ENCODE measurements at places on chromosomes 1 and 21.

DNA sequence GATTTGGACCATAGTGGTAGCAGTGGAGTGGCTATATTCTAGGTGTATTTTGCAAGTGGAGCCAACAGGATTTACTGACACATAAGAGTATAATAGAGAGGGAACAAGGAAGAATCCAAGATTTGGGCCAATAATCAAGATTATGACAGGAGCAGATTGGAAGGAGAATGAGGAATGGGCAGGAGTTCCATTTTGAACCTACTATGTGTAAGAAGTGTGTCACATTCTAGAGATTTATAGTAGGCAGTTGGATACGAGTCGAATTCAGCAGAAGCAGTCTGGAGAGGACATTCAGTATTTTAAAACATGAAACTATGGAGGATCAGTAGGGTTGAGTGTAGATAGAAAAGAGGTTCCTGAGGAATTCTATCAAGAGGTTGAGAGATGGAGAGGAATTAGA, 21.7 kb downstream of the INKA2 start:
- DNase-seq, result no peak

DNA sequence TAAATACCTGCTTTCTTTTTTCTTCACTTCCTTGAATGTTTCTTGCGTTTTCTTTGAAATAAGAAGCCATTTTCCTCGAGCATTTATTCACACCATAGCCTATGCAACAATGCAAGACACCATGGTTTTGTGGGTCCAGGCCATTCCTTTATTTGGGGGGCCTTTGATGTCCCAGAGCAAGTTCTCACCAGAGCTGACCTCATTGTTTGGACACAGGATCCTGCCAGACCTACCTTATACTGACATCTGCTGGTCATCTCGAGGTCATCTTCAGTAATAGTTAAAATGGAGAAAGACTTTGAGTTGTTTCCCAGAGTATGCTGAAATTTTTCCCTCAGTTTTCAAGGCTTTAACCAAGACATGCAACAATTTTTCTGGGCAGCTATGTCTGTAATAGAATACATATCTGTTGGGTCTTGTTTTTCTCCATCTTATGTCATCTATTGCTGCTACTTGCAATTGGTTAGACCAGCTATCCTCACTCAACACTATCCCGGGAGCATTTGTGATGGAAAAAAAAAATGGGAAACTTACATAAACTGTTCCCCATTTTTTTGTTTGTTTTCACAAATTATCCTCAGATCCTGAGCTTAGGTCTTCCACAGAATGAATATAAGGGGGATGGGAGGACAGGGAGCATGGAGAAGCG, 34.0 kb upstream of the BACE2 start:
- no peak for DNase-seq

- no peak for DNase-seq
Measured at GRCh38 chr1:167430134-167430848, 88.0 kb downstream of the CD247 start.

GRCh38 chr1:53501065-53502005, 42.1 kb downstream of the DMRTB1 start:
- DNase-seq, result no peak

- no peak for DNase-seq
Measured at GRCh38 chr1:29962336-29962735, 726.0 kb downstream of the PTPRU start.

- DNase-seq, result no peak
Measured at GRCh38 chr1:213083112-213083445, 32.0 kb downstream of the RPS6KC1 start.

- no peak for DNase-seq
Measured at GRCh38 chr1:204266504-204267034, 52.8 kb upstream of the GOLT1A start.

DNA sequence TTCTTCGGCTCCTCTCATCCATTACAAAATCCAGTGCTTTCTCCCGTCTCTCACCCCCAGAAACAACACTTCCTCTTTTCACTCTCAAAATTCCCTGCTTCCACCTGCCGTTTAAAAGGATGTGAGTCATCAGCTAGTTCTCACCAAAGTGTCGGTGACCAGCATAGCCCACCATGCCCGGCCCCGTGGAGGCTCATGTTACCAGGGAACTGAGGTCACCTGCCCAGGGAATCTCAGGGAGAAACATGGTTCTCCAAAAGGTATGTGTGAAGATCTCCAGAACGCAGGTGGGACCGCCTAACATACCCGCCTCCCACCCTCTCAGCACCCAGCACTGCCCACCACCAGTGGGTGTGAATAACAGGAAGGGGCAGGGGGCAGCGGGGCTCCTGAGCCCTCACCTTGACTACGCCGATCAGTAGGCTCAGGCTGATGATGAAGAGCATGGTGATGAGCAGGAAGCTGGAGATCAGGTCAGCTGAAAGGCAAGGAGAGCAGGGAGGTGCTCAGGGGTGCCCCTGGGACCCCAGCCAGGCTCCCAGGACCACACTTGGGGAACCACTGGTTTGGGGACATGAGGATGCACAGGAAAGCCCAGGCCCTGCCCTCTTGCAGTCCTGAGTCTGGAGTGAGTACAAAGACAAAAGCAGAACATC, 16.2 kb downstream of the LAPTM5 start:
- no peak for DNase-seq

- no peak for DNase-seq
Measured at GRCh38 chr1:27539901-27540861, 50.2 kb upstream of the WASF2 start.

- no peak for DNase-seq
Measured at GRCh38 chr21:45363921-45364467, 41.0 kb upstream of the COL18A1 start.

GRCh38 chr1:241356187-241356518, 852 bp downstream of the RGS7 start:
- peak; percentile 10 for DNase-seq

DNA sequence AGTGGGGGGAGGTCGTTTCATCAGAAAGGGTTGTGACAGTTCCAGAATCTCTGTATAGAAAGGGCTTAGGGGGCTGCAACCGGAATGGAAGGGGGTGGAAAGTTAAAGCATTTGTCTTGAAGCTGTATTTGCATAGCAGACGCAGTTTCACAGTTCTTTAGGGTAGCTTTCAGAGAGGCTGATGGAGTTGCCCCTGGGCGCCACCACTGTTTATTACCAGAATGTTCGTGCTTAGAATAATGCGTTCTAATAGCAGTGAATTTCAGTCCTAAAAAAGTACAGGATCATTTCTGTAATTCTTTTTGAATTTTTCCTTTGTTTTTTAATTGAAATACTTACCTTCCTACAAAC, 1.3 kb downstream of the EXO1 start:
- DNase-seq, result no peak

GRCh38 chr21:41866274-41866809, 12.8 kb downstream of the PRDM15 start:
- DNase-seq, result no peak

DNA sequence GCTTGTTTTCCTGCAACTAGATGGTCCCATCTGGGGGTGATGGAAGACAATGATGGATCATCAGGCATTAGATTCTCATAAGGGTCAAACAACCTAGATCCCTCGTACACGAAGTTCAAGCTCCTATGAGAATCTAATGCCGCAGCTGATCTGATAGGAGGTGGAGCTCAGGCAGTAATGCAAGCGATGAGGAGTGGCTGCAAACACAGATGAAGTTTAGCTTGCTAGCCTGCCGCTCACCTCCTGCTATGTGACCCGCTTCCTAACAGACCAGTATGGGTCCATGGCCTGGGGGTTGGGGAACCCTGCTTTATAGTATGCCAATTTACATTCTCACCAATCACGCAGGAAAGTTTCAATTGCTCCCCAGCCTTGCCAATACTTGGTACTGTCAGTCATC, 37.5 kb downstream of the TLR5 start:
- no peak for DNase-seq

DNA sequence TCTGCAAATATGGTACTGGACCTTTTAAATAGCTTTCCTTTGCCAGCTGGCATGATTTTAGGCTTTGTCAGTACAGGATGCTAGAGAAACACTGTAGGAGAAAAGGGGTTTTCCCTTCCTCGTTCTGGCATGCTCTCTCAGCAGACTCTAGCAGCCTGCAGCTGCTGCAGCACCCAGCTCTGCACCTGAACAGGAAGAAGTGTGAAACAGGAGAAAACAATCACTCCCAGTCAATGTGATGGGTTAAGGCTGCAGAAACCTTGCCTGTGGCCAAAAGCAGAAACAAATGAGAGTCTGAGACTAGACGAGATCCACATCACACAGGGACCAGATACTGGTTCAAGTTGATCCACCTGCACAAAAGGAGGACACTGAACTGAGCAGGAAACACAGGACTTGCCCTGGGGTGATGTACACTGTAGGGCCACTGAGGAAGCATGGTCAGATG, 21.2 kb downstream of the OVGP1 start:
- no peak for DNase-seq

DNA sequence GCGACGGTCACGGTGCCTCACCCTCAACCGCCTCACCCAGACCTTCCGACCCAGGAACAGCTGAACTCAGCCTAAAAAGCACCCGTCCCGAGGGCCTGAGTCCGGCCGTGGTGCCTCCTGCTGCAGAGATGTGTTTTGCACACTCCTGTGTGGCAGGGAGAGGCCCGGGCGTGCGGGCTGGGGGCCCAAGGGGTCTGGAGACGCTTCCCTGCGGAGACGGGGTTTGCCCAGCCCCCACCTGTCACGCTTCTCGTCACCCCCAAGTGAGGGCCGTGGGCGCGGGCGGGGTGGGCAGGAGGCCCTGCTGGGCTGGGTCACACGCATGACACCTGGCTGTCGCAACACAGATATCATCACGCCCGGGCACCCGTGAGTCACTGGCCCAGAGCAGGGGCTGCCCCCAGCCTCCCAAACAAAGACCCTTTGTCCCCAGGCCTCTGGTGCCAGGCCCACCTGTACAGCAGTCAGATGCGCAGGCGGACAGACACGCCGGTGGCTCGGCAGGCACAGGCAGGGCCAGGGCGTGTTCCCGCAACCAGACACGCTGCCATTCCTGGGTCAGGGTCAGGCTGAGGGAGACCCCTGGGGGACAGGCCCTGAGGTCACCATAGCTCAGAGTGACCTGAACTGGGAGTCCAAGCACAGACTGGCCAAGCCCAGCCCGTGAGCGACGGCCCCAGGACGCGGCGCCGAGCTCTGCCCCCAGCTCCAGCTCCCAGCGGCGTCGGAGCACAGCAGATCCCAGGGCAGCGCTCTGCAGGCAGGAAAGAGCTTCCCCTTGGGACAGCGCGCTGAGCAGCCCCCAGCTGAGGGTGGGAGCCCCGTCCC, 6.1 kb downstream of the B3GALT6 start:
- no peak for DNase-seq

- no peak for DNase-seq
Measured at GRCh38 chr21:25964015-25964414, 206.6 kb downstream of the APP start.

DNA sequence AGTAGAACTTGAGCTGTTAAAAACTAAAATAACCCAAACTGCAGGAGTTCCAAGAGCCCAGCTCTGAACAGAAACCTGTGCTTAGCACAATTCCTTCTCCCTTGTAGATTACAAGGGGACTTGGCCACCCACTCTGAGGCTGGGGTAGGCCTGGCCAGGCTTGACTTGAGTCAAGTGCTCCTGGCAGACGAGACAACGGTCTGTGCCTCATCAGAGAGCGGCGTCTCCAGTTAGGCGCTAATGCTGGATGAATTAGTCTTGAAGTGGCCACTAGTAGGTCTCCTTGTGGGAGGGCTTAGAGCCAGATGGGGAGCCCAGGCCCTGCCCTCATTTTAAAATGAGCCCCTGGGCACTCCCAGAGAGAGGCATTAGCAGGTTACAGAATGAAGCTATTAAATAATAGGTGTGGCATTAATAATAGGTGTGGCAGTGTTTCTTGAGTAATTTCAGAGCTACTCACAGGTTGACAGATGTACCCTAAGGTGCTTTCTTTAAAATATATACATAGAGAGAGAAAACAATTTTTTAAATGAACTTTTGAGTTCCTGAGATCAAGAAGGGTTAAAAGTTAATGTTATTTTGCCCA, 1.1 kb downstream of the EEIG2 start:
- DNase-seq, result no peak

- no peak for DNase-seq
Measured at GRCh38 chr21:41798326-41798725, 31.5 kb upstream of the RIPK4 start.

DNA sequence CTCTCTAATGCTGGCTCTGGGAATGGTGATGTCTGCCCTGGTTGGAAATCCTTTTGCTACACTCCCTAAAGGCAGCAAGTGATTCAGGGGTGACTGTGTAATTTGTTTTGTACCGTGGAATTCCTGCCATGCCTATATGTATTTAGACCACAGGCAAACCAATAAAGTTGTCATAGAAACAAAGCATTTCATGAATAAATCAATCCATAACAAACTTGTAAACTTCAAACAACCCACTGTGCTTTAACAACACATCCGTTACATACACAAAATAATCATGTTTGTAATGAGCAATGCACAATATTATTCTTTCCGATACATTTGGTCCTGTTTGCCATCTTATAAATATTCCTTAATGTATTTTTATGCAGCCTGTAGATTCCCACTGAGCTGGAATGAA, 330.3 kb upstream of the SNX7 start:
- no peak for DNase-seq

DNA sequence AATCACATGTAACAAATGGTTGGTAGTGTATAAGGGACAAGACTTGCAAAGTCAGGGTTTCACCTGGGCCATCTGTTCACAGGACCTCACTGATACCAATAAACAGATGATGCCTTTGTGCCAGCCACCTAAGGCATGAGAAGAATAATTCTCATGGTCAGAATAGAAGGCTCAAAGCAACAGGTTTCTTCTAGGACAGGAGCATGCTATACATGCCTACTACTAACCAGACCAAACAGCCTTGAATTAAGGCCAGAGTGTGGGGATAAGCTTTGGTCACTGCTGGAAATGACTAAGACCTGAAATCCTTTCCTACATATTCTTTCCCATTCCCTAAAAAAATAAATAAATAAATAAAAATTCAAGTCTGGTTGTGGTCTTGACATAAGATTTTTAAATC, 17.5 kb downstream of the PSMB2 start:
- DNase-seq, result no peak

DNA sequence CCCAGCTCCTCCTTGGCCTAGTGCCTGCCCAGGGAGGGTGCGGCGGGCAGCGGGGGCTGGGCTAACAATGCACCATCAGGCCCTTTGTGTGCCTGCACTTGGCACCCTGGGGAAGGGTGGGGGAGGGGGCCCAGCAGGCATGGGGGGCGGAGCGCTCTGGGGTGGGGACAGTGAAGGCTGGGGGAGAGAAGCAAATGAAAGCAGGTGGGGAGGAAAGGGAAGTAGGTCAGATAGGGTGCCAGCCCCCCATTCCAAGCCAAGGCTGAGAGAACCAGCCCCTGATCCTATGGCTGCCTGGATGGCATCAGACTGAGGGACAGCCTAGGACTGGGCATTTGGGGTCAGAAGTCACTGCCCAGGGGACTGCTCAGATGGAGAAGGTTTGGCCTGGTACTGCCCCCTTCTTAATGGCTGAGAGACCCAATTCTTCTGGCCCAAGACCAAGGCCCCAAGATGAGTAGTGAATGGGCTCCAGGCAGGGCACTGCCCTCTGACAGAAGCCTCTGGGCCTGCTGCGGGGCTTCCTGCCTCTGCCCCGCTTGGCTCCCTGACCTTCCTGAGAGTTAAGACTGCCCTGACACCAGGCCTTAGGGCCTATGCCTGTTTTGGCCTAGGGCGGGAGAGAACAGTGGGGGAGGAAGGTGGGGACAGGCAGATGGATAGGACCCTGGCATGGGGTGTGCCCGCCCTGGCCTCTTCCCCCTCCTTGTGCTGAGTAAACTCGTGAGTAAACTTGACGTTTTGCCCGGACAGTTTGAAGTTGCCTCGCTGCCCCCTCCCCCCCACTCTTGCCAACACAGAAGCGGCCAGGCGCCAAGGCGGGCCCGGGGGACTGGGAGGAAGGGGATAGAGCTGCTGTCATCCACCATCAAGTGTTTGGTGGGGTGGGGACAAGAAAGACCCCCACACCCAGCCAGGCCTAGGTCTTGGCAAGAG, 2.7 kb downstream of the ZBTB7B start:
- no peak for DNase-seq

- DNase-seq, result no peak
Measured at GRCh38 chr1:42935971-42936308, 22.7 kb downstream of the SLC2A1 start.

Measured in C1 segment of cervical spinal cord (tissue), 14 donors.